ENCODE measurements at places on chromosomes 1 and 21.

DNA sequence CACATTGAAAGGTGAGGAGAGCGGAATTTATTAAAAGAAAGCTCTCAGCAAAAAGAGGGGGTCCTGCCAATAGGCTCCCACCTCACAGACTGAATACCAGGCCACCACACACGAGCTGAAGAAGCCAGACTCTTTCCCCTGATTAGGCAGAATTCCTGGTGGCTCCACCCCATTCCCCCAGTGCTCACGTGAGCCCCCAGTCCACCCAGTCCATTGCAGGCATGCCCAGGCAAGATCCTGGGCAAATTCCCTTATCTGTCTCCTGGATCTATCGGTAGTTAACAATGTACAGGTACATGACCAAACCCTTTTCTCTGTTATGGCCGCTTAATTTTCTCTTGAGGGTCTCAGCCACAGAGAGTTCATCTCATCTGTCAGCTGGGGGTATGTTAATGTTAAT is 54.6 kb upstream of the BTG3 start:
- no peaks in the 10 kb centered on the region for H3K36me3 ChIP-seq
- DNase-seq, result no peak
- H3K4me1 ChIP-seq, result no peaks in the 10 kb centered on the region
- H3K27ac ChIP-seq, result no peak overlapping the region
- H3K27me3 ChIP-seq, result no peaks in the 10 kb centered on the region

GRCh38 chr1:2499986-2500596 is 24.0 kb downstream of the PLCH2 start:
- H3K27me3 ChIP-seq, result no peaks in the 10 kb centered on the region
- no peaks in the 10 kb centered on the region for H3K4me1 ChIP-seq
- no peak overlapping the region for H3K27ac ChIP-seq
- H3K36me3 ChIP-seq, result no peaks in the 10 kb centered on the region
- H3K4me3 ChIP-seq, result no peak overlapping the region
- DNase-seq, result no peak

DNA sequence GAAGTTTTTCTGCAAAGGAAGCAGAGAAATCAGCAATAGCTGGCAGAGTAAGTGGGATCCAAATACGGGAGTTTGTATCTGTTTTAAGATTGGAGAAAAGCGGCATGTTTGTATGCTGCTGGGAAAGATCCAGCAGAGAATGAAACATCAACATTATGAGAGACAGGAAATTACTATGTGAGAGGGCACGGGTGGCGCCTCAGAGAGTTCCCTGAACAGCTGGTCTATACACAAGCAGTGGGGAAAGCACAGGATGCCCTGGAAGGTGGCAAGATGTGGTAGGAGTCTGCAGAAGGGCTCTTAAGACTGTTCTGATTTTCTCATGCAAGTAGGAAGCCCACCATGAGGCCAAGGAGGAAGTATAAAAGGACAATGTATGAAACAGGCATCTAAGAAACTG is 130.4 kb downstream of the RERE start:
- peak overlapping the region; percentile 90 for H3K27ac ChIP-seq
- H3K4me3 ChIP-seq, result peak overlapping the region; percentile 26
- peaks cover 88% of the 10 kb centered on the region for H3K4me1 ChIP-seq
- no peaks in the 10 kb centered on the region for H3K27me3 ChIP-seq
- DNase-seq, result peak; percentile 93
- H3K36me3 ChIP-seq, result no peaks in the 10 kb centered on the region

DNA sequence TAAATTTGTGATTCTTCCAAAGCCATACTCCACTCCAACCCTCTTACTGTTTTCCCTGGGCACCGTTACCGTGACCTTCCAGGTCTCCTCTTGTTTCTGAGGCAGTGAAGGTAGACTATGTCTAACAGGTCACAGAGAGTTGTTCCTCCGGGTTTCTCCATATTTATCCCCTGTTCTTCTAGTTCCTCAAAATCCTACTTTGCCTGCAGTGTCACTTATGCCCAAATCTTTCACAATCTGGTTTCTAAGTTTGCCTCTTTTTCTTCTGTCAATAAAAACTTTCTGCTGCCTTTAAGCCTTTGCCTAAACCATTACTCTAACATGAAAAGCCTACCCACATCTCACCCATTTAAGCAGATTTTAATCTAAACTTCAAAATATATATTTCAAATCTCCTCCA is 87.7 kb downstream of the C4BPA start:
- peaks cover 5% of the 10 kb centered on the region for H3K27me3 ChIP-seq
- H3K36me3 ChIP-seq, result no peaks in the 10 kb centered on the region
- H3K27ac ChIP-seq, result no peak overlapping the region

GRCh38 chr21:39915881-39916280 is 48.6 kb downstream of the PCP4 start:
- no peaks in the 10 kb centered on the region for H3K4me1 ChIP-seq
- no peak overlapping the region for H3K4me3 ChIP-seq
- H3K27me3 ChIP-seq, result no peaks in the 10 kb centered on the region
- no peak for DNase-seq

DNA sequence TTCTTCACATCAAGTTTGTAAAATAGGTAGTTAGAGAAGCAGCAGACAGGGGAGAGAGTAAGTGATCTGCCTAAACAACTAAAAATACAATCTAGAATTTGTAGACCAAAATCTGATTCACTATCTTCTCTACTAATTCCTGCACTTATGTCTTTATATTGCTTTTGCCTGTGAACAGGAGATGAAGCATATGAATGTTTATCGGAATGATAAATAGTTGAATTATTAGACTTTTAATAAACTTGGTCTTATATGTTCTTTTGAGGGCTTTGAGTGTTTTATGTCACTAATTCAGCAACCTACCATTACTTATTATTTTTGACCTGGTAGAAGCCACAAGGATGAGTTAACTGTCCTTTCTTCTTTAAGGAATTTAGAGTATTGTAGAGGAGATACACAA is 2.3 kb downstream of the DESI2 start:
- peak overlapping the region; percentile 91 for H3K4me3 ChIP-seq
- peaks cover 17% of the 10 kb centered on the region for H3K4me1 ChIP-seq
- no peak for DNase-seq
- no peaks in the 10 kb centered on the region for H3K27me3 ChIP-seq
- no peak overlapping the region for H3K27ac ChIP-seq
